ENCODE measurements at places on chromosomes 13 and 19.

DNA sequence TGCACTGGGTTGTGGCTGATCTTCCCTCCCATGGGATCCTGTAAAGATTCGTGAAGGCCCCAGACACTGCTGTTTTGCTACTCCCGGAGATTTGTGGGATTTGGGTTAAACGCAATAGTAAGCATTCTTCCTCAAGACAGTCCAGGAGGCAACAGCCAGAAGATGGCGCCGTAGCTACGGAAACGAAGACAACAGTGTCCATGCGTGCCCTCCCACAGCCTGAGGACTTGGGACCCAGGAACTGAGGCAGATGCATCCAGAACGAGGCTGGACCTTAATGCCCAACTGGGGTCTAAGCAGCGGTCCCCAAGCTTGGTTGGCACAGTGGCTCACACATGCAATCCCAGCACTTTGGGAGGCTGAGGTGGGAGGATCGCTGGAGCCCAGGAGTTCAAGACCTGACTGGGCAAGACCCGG is 57.6 kb upstream of the ZNF507 start:
- DNase-seq = peak; percentile 68

DNA sequence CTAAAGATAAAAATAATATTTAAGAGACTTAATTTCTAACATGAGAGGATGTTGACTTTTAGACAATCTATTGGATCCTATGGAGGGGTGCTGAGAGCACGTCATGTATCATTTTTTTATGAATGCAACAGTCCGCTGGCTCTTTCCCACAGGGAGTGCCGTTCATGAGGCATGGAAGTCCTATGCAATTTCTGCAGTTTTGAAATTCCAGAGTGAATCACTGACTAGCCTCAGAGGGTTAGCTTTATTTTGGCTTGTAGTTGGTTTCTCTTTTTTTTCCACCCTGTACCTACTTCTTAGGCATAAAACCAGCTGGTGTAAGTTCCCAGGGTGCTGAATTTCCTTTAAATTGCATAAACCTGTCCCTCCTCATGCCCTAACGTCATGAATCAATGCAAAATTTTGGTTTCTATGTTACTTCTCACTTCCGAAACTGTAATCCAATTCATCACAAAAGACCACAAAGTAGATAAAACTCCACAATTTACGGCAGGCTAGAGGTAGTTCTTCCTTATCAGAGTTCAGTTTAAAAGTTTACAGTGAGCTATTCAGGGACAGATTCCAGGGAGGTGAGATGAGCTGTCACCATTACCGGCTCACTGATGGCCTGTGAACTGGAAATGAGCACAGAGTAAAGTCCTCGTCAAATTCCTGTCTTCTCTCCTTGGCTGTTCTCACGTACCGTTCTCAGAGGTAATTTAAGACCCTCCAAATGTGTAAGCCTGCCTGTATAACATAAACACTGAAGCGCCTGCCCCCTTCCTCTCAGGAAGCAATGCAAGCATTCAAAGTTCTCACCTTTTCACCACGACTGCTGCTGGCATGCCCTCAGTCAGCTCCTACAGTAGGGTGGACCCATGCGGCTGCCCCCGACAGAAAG is 216.6 kb upstream of the SLC10A2 start:
- DNase-seq = no peak

GRCh38 chr19:45607071-45608029 is 5.3 kb upstream of the GPR4 start:
- peak; percentile 84 for DNase-seq

- DNase-seq = no peak
These were observed 5.4 kb upstream of the IPO5 start for GRCh38 chr13:97948041-97948440.

DNA sequence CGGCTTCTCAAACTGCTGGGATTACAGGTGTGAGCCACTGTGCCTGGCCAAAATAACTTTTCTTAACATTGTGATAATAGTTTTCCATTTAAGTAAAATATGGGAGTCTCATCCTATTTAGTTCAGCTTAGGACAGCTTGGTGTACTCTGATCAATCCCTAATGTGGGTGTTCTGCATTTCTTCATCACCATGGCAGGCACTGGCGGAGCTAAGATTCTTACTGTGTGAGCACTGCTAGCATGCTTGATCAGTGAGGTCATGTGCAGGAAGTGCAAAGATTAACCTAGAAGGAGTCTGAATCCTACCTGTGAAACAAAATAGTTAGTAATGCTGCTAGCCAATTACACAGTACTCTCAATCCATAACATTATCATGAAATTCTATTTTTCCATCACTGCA is 1684.2 kb upstream of the SLC10A2 start:
- no peak for DNase-seq

All from right forelimb (tissue), 1 donor.